ENCODE measurements at places on chromosomes 13 and 19. TPM values are rescaled to one million over a fixed set of nuclear protein-coding genes. Genes with fewer than 3 reads are reported as not detected.

DNA sequence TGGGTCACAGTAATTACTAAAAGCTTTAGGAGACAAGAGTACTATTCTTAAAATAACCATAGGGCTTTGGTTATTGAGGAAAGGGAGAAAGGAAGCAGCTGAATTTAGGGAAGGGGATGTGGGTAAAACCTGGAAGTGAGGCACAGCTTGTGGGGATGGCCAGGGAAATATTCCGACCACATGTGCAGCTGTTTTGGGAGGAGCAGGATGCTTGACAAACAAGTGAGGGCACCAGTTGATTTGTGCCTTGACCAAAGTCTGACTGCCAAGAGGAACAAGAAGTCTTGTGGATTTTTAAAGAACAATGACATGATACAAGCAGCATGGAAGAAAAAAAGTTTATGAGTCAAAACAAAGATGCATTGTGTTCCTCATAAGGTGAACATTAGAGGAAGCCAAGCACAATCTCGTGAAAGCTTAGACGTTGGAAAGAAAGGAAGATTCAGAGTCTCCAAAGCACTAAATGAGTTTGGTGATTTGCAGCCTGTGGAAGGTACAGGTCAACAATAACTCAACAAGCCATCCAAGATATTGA is 108.5 kb upstream of the GPC6 start:
- no peak for DNase-seq

The AKAP8L gene
- total RNA-seq, result 61.1 TPM

DNA sequence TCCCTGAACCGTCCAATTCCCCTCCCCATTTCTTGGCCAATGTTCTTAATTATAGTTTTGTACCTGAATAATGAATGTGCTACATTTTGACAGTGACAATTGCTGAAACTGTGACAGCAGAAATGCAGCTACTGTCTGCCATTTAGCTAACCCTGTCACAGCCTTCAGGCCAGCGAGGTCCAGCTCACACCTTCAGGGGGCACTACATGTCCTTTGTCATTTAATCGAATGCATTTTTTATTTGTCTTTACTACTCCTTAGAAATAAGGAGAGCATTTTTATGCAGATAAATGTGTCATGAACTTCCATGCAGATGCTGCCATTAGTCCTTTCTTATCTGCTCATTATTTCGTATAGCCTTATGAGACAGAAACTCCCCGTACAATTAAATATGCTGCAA is 159.9 kb downstream of the MZT1 start:
- DNase-seq, result no peak

The FUT6 gene
- not detected for total RNA-seq

The KCNN1 gene
- total RNA-seq, result under 0.01 TPM

GRCh38 chr13:36261976-36262375 is 35.6 kb downstream of the CCDC169 start:
- peak; percentile 37 for DNase-seq

The C19orf44 gene
- total RNA-seq, result 2.8 TPM

DNA sequence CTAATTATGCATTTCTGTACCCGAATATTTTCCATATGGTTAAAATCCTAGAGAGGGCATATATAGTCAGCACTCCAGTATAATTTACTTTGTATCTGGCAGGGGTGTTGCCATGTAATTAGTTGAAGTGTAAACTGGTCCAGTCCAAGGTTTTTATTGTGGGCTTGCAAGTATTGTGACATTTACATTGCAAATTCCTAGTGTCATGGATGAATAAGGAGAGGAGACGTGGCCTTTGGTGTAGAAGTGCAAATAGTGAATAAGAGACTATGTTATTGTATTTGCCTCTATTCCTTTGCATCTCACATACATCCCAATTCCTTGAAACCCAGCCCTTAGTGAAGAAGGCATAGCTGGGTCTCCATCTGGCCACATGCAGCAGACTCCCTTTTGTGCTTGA is 330.6 kb downstream of the ATP8A2 start:
- no peak for DNase-seq

DNA sequence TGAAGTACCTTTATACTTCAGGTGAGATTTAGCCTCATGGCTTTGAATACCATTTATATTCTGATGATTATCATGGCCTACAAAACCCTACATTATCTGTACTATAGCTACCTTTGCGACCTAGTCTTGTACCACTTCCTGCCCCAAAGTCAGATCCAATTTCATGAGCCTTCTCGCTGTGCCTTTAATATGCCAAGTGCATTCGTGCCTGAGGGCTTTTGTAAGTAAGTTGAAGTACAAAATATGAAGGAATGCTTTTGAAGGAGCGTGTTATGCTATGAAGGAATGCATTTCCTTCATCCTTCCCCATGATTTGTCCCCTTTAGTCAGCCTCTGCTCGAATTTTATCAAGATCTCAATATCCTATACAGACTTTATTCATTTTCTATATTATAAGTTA is 9.2 kb upstream of the RASL11A start:
- DNase-seq, result no peak

DNA sequence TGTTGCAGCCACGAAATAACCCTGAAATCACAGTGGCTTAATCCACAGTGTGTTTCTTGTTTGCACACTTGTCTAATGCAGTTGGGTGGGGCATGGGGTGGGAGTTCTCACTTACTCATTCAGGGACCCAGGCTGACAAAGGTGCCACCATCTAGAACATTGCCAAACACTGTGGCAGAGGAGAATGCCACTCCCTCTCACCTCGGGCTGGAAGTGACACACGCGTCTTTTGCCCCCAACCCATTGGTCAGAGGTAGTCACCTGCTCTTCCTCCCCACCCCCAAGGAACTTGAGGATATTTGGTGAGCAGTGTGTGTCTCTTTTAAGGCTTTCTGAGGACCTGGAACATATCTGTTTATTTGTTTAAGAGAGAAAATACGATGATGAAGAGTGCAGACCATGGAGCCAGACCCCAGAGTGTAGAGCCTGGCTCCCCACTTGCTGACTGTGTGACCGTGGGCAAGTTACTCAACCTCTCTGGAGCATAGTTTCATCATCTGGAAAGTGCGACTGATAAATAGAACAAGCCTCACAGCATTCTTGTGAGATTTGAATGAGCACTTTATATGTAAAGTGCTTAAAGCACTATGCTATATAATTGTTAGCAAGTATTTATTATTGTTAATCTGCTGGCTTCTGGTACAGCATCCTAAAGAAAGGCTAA is 17.4 kb downstream of the GPR183 start:
- no peak for DNase-seq

All from fibroblast of lung (primary cell).